ENCODE measurements at places on chromosomes 7 and 10.

GRCh38 chr7:25994433-25994994, 157.5 kb upstream of the NFE2L3 start:
- no peak for DNase-seq

DNA sequence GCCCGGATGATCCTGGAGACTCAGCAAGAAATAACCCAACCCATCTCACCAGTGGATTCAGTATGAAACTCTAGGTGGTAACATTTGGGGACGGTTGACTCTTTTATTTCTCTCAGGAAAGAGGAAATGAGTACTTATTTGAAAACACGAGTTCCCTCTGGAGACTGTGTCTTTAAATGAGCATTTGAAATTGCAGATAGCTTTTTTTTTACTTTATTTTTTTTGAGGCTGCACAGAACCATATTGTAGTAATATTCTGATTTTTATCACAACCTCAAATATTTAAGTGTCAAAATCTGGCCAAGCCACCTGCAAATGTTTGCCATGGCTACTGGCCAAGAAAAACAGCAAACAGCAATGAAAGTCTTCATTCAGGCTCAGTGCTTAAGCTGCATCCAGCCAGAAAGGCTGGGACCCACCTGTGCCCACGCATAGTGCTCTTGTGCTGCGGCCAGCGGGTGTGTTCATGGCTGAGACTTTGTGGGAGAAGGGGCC, 160.8 kb downstream of the CREB5 start:
- no peak for DNase-seq

GRCh38 chr7:2760098-2760889, 72.3 kb downstream of the AMZ1 start:
- no peak for DNase-seq

GRCh38 chr10:483261-483660, 206.2 kb downstream of the DIP2C start:
- DNase-seq, result no peak

DNA sequence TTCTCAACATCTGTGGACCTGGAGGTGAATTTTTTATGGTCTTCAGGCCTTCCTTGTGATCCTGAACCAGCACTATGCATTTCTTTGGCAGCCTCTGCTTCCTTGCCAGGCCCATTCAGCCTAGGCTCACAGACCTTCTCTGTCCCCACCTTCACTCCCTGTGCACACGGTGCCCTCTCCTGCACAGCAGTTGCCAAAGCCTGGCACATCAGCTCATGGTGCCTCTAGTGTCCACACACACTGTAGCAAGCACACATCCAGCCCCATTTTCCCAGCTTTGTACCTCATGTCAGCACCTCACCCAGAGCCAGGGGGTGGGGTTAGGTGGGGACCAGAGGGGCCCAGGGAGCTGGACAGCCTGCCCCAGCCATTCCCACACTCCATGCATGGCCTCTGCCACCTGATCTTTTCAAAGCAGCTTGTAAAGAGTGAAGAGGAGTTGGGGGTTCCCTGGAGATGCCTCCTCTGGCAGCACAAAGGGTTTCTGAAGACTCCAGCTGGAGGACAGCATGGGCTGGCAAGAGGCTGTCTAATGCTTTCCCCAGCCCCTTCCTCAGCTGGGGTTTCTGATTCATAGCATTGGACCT, 57.9 kb upstream of the TMEM72 start:
- DNase-seq, result no peak

- no peak for DNase-seq
Measured at GRCh38 chr7:132251327-132251659, 325.0 kb downstream of the PLXNA4 start.

DNA sequence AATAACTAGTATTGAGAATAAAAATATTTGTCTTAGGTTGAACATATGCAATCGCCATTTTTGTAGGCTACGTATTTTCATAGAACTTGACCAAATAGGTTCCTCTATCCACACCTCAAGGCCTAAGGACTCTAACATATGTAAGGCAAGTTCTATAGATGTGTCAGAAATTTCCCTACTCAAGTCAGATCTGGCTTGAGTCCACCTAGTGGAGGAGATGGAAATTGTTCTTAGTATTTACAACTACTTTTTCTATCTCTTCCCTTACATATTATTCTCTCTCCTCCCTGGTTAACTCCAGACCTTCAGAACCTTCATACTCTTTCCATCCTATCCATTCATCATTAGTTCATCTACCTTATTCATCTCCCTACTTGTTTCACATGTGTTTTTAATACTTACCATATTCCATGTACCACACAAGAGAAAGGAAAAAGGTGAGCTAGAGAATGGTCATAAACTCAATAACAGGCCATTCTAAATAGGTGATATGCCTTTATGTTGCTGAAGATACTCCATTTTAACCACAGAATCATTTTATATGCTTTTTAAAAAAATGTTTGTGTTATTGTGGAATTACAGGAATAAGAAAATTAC, 174.5 kb upstream of the HDAC9 start:
- DNase-seq, result no peak

- DNase-seq, result no peak
Measured at GRCh38 chr7:26165950-26166683, 14.1 kb downstream of the NFE2L3 start.

DNA sequence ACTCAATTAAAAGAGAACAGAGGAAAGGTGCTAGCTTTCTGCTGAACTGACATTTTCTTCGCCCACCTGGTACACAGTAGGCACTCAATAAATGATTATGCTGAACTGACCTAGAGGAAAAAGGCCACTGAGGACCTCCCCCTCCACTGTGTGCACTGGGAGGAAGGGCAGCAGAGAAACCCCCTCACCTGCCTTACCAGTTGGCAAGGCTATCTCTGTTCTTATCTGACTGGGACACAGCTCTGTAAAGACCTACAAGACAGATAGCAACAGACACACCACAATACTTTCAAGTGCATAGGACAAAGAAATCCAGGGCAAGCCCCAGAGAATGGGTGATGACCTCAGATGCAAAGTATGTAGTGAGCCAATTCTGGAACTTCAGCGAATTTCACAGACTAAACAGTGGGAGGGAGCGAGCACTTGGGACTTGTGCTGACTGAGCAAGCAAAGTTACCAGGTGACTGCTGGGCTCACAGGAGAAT, 30.4 kb downstream of the PDLIM1 start:
- DNase-seq, result no peak

- DNase-seq, result no peak
Measured at GRCh38 chr7:151074817-151075661, 5.6 kb downstream of the FASTK start.

GRCh38 chr7:157554393-157555238, 217.8 kb downstream of the DNAJB6 start:
- DNase-seq, result no peak

DNA sequence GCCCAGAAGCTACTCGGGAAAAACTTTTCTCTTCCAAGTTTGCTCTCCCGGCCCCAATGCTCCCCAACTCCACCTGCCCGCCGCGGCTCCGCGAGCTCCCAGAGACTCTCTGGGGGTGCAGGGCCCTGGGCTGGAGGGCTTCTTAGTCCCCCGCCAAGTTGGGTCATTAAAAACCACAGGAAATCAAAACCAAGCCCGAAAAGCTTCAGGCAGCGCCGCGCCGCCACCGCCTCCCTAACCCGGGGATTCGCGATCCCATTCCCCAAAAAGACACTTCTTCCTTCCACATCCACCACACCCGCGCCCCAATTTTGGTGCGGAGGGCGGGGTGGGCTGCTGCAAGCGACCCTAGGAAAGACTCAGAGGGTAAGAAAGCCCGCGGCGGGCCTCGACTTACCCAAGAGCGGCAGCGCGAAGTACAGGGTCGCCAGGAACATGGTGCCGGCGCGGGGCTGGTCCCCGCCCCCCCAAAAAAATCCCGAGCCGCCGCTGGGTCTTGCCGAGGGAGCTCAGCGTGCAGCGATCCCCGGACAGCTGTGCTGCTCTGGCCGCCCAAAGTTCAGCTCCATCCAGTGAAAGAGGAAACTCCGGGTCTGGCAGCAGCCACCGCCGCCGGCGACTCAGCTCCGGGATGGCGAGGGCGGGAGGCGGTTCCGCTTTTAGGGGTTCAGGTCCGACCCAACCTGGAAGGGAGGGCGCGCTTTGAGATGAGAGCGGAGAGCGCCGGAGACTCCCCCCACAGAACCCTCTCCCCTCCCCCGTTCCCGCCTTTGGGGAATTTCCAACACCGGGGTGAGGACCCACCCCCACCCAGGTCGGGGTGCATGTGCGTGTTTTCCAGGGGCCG, 1.2 kb downstream of the GFRA1 start:
- DNase-seq, result peak; percentile 4

DNA sequence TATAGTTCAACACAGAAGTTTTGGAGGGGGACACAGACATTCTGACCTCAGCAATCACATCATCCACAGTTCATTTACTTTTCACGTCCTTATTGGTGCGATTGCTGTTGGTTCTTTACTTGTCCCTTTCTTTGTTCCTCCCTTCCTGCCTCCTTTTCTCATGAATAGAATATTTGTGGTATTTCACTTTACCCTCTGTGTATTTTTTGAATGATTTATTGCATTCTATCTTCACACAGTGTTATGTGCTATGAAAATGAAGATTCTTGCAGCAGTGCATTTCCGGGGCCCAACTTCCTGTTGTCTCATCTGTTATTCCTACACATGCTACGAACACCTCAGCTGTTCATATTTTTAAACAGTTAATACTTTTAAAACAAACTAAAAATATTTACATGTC, 179.6 kb downstream of the ZMYND11 start:
- DNase-seq, result no peak

DNA sequence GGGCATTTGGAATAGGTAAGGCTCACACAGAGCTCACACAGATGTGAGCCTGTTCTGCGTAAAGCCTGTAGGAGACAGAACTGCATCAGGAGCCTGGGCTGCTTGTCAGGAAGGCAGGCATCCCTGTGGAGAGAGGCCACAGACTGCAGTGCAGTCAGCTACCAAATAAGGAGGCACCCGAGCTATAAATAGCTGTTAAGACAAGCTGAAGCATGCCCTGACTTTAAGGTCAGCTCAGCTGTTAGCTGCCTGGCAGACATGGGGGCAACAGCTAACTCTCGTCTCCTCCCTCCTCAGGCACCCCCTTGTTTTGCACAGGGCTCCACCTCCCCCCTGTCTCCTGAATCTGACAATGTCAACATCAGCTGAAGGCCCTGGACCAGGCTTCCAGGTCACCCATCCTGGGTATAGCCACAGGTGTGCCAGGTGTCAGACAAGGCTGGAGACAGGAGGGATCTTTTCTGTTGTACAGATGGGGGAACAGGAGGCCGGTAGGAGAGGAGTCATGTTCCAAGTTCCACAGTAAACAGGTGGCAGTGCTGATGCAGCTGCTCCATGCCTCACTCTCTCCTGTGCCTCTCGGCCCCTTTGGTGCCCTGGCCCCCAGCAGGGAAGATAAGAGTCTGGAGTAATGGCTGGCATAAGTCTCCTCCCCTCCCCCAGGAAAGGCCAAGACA, 27.6 kb upstream of the MKRN1 start:
- DNase-seq, result no peak

GRCh38 chr7:88268051-88268450, 38.6 kb downstream of the STEAP4 start:
- DNase-seq, result no peak

DNA sequence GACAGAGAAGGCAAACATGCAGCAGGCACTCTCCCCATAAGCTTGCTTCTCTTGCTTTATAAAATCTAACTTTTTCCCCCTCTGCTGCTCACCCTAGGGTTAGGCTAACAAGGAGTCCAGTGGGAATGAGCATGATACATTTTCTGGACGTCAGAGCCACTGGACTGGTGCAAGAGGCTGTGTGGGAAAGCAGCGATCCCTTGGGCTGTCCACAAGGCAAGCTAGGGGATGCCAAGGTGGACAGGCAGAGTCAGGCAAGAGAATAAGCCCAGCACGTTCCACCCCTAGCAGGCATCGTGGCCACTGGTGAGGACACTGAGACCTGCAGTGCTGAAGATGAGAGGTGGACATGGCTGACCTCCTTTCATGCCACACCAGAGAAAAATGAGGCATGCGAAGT, 290.9 kb upstream of the ZMIZ1 start:
- no peak for DNase-seq

- no peak for DNase-seq
Measured at GRCh38 chr10:74310652-74311257, 159.7 kb downstream of the ADK start.

DNA sequence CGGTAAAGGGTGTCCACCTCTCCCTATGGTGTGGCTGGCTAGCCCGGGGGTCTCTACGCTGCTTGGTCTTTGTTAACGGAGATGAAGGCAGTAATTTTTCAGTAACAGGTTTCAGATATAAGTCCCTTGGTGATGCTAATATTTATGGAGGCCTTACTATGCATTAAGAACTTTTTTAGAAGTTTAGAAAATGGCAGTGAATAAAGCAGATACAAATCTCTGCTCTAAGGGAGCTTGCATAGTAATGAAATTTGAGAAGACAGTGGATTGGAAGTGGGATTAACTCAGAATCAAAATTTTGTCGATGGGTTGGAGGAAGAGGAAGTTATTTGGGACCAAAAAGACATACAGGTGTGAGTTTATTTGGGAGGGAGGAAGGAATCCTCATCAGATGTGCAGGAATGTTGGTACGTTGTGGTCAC, 445 bp downstream of the SSBP1 start:
- no peak for DNase-seq

GRCh38 chr10:2296179-2296891, 559.0 kb upstream of the ADARB2 start:
- no peak for DNase-seq

- DNase-seq, result no peak
Measured at GRCh38 chr7:158261362-158262235, 326.0 kb downstream of the PTPRN2 start.

GRCh38 chr7:44281811-44282600, 43.4 kb downstream of the CAMK2B start:
- no peak for DNase-seq

DNA sequence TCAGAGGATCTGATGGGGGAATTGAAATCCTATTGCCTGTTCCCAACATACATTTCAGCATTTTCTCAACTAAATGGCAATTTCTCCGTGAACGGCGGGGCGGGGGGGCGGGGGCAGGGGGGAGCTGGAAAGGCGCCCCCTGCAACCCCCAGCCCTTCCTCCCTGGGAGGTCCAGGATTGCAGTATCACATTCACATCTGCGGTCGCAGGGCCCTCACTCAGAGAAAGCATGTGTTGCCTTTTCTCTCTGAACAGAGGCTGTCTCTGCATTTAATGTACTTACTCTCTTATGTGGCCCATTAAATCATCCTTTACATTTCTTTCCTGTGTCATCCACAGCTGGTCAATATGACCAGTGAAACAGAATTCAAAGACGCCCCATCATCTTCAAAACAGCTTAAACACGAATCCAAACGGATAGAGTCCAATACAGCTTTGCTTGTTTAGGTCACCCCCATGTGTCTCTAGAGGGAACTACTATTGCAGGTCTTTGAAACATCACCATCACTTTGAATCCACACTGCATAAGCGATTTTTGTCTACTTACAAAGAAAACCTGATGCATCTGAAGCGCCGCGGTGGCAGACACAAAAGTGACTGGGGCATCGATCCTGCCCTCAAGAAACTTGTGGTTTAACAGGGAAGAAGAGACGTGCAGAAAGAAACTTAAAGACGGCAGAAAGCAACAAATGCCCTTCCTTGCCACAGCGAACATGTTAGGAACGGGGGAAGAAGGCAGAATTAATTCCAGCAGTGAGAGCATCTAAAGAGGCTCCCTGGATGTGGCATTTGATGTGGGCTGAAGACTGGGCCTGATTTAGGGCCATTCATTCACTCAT, 17.0 kb upstream of the ECHDC3 start:
- peak; percentile 36 for DNase-seq
